ENCODE measurements at places on chromosomes 7 and 10.

DNA sequence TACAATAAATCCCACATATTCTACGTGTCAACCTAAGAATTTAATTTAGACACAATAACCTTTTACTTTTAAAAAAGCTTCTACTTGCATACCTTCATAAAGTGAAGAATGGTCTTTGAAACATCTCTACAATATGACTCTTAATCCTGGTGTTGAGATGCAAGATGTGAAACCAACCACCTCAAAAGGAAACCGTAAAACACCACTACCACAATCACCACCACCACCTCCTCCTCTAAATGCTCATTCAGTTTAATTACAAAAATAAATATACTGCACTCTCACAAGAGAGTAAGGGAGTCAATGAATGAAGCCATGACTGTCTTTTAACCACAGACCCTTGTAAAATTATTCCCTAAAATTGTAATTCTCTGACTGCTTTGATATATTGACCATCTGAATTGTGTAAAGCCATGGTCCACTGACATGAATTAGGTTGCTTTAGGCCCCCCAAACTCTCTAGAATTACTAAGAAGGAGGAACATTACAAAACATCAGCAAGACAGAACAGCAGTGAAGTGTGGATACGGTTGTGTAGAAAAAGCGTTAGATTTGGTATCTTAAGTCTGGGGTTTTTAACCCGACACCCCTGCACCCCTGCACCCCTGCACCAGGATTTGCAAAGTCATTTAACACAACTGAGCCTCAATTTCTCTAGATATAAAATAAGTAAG lies 171.4 kb downstream of the SFMBT2 start:
- DNase-seq = no peak

GRCh38 chr10:80709866-80710265 lies 172.2 kb downstream of the SH2D4B start:
- no peak for DNase-seq

DNA sequence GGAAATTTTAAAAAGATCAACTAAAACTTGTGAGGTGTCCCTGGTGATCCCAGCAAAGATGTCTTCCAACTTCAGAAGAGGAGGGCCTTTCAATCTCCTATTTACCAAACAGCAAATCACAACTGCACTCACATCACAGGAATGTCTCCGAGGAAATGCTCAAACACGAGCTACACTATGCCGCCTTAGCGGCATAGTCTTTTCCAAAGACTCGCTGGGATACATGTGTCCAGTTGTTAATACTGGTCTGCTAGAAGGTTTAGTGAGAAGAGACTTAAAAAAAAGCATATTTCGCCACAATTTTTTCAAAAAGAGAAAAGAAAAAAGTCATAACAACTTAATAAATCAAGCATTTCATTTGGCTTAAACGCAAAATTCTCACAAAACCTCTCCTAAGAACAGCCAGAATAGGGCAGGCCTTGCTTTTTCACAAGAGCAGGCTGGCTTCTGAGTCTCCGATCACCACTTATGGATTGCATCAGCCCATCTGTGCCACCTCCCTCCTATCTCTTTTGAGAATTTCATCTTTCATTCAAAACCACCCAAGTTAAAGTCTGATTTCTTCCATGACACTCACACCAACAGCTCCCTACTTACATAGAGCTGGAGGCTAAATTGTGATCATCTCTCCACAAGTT lies 66.1 kb downstream of the GNA12 start:
- no peak for DNase-seq

- no peak for DNase-seq
These were observed 851.8 kb downstream of the XPNPEP1 start for GRCh38 chr10:109071539-109071938.

GRCh38 chr10:6321880-6322279 lies 119.1 kb downstream of the PFKFB3 start:
- DNase-seq = no peak

DNA sequence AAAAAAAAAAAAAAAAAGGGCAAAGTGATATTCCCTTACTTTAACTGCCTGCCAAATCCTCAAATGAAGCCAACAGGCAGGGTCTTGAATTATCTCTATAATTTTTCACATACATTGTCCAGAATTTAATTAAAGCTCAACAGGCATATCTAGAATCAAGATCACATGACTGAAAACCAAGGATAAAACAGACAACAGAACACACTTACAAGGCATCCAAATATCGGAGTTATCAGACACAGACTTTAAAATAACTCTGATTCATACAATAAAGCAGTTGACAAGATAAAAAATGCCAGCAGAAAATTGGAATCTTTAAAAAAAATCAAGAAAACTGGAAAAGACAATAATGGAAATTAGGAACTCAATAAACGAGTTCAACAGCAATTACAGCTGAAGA lies 10.7 kb downstream of the CYTH3 start:
- no peak for DNase-seq

- DNase-seq = no peak
These were observed 15.8 kb upstream of the ACTA2 start for GRCh38 chr10:88968391-88968790.

DNA sequence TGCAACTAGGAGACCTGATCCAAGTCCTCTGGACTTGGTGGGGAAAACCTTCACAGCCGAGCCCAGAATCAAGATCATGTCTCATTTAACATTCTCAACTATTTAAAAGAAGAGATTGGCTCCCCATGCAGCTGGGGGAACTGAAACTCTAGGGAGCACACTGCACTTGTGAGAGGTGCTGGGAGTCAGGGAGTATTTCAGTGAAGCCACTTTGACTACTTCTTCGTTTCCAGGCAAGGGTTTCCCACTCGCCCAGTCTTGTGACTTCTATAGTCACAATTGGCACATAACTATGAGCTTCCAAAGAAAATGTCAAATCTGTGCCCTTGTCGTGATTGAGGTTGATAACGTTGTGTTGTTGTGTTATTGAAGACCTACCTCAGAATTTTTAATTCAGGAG lies 62.9 kb downstream of the AKR1B1 start:
- DNase-seq = no peak

GRCh38 chr7:12761111-12761510 lies 73.7 kb downstream of the ARL4A start:
- DNase-seq = no peak

DNA sequence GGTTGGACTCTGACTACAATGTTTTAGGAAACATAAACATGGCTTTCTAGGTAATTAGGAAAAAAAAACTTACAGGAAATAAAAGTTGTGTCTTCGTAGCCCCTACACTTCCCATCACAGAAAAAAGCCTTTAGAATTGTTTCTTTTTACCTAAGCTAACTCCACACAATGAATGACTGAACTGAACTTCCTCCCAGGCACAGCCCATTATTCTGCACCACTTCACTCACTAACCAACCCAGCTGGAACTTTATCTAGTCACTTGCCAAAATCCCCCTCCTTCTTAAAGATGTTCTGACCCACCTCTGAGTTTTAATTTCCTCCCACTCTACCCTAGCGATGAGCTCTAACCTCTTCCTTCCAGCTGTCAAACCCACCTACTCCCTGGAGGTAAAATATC lies 91.7 kb upstream of the MEOX2 start:
- no peak for DNase-seq

DNA sequence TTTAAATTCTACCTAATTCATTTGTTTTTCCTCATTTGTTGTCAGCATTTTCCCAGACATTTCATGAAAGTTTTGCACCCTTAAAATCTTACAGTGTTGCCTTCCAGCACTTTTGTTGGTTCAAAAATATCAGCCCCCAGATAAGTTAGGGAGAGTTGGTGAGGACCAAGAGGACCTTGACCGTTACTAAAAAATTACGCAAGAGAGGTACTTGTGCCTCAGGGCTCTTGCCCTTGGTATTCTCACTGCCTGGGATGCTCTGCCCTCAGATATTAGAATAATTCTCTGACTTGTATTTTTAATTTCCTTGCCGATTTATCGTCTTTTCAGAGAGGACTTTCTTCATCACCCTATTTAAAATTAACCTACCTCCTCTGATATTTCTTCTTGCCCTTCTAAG lies 3.5 kb upstream of the AKR1B15 start:
- no peak for DNase-seq

DNA sequence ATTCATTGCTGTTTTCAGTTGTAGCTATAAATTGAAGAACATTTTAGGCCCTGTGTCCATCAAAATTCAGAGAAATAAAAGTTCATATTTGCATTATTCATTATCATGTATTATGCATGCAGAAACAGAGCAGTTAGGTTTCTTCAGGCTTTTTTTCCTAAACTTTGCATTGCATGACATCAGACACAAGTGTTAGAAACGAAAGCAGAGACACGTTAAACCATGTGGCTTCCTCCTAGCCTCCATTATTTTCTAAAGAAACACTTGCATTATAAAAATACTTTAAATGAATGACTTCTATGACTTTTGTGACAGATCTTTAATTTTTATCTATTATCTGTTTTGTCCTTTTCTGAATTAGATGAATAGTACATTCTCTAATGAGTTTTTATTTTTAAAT lies 8.8 kb upstream of the EBLN1 start:
- DNase-seq = no peak

GRCh38 chr10:73003822-73004221 lies 49.2 kb upstream of the PLA2G12B start:
- no peak for DNase-seq

DNA sequence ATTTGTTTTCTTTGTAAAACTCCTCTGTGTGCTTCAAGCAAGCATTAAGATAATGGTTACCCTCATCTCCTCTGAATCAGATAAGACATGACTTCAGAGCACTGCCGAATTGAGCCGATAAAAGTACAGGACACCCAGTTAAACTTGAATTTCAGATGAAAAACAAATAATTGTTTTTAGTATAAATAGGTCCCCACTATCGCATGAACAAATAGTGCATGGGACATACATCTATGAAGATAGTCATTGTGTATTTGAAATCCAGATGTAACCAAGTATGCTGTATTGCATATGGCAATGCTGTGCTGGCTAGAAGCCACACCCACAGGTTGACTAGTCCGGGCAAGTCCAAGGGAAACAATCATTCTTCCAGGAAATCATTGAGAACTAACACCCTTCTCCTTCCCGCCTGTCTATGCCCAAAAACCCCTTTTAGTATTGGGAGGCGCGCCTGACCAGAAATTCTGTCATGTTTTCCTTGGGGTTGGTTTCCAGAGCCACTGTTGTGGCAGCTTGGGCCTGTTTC lies 12.6 kb upstream of the FGFR2 start:
- no peak for DNase-seq

DNA sequence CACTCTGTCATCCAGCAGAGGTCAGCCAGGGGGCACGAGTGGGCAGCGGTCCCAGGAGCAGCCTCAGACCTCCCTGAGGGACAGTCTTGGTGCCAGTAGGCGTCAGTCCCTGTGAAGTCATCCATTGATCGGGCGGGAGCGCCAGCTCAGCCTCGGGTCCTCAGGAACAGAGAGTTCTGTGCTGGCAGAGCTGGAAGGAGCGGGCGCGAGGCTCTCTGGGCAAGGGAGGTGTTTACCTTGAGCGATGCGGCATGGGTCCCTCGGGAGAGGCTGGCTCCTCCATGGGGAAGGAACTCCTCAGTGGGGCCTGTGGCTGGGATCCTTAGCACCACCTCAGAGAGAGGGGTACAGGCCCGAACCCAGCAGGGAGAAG lies 101.1 kb upstream of the PPIF start:
- DNase-seq = no peak

- DNase-seq = peak; percentile 28
These were observed 90.2 kb downstream of the UBE3C start for GRCh38 chr7:157228864-157229422.

DNA sequence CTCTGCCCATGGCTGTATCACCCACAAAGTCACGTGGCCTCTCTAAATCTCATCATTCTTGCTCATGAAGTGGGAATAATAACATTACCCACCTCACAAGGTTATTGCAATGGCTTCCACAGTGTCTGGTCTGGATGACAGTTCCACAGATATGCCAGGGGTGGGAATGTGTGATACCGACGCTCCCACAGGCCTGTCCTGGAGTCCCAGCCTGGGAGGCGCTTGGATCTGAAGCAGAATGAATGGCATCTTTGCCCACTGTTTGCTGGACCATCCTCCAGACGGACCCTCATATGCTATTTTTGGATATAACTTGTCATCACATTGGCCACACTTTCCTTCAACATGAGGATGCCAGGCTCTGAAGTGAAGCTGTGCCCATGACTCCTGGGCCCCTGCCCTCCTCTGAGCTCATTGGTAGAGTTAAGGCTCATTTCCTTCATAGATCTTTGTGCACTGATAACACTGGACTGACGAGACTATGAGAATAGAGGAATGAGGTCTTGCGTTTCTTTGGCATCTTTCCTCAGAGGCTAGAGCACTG lies 279.8 kb upstream of the ZNF32 start:
- DNase-seq = no peak

GRCh38 chr7:143435266-143435665 lies 8.0 kb upstream of the TAS2R60 start:
- no peak for DNase-seq

DNA sequence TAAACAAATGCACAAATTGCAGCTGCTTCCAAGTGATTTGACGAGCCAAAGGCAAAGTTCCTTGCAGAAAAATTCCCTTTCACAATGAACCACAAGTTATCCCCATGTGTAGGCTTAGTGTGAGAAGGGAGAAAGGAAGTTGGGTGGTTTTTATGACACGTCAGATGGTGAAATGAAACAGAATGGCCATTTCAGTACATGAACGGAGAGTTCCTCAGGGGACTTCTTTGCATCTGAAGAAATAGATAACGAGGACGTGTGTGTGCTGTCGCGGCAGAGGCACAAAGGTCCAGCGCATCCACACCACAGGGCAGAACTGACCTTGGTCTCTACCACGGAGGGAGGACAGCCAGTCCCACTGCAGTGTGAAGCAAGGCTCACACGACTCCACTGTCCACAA lies 135.9 kb downstream of the PAXIP1 start:
- no peak for DNase-seq

- no peak for DNase-seq
These were observed 384.5 kb downstream of the KCNMA1 start for GRCh38 chr10:77253147-77253545.
